ENCODE measurements at places on chromosomes 7 and 10. TPM values are rescaled to one million over a fixed set of nuclear protein-coding genes. Genes with fewer than 3 reads are reported as not detected.

ERVW-1 gene
- not detected for total RNA-seq

POM121L12 gene
- not detected for total RNA-seq

TFR2 gene
- total RNA-seq: 5.1 TPM

TBX20 gene
- 1.2 TPM for total RNA-seq

EPDR1 gene
- total RNA-seq: 10.3 TPM

SFRP5 gene
- total RNA-seq: not detected

PNLIP gene
- total RNA-seq: not detected

BTBD16 gene
- total RNA-seq: 0.98 TPM

C10orf95 gene
- not detected for total RNA-seq

GRCh38 chr10:30215141-30215540 lies 133.9 kb downstream of the MTPAP start:
- no peak for DNase-seq

DNA sequence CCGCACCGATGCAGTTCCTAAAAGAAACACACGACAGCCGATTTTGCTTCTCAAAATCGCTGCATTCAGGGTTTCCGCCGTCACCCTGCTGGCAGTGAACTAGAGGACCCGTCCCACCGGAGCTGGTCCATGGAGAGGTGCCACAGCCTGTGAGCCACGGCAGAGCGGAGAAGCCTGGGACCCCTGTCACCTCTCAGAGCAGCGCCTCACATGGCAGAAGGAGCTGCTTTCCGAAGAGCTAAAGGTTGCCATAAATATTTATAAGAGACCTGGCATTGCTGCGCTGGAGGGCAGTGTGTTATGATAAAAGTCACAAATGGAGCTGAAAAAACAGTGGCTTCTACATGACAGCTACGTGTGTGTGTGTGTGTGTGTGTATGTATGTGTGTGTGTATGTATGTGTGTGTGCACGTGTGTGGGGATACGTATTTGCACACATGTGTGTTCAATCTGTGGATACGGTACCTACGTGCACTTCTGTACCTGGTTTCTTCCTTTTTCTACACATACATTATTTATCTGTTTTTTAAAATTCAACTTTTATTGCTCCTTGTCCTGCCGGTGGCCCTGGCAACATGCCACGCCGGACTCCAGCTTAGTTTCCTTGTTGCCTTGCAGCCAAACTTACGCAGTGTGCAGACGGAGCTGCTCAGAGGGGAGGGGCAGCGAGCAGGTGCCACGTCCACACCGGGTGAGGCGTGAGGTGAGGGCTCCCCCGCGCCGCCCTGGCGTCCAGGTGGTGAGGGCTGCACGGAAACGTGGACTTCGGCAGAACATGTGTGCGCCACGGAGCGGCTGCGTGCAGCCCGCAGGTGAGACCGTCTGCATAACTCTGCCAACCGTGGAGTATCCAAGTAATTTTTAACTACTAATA lies 115.2 kb upstream of the PITRM1 start:
- no peak for DNase-seq

GRCh38 chr10:114259824-114260223 lies 20.8 kb downstream of the VWA2 start:
- DNase-seq: no peak

GRCh38 chr7:91242097-91242844 lies 22.0 kb upstream of the FZD1 start:
- DNase-seq: no peak

DNA sequence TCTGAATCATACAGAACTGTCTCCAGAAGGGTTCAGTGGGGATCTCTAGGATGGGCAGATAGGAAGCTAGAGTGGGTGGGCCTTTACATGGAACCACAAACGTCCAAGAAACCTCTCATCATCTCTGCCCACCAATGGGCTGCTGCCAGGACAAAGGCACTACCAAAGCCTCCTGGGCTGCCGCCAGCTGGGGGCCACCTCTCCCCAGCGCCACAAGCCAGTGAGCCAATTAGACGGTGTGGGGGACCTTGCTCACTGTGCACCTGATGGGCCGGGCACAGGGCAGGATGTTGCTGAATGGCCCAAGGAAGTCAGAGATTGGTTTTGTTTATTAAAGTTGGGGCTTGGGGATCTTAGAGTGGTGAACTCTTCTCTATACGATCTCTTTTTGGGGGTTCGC lies 242.1 kb downstream of the MGMT start:
- no peak for DNase-seq

GRCh38 chr10:100502926-100503494 lies 16.7 kb downstream of the SEC31B start:
- DNase-seq: no peak

- no peak for DNase-seq
These were observed 2.0 kb upstream of the NRAP start for GRCh38 chr10:113665806-113666354.

DNA sequence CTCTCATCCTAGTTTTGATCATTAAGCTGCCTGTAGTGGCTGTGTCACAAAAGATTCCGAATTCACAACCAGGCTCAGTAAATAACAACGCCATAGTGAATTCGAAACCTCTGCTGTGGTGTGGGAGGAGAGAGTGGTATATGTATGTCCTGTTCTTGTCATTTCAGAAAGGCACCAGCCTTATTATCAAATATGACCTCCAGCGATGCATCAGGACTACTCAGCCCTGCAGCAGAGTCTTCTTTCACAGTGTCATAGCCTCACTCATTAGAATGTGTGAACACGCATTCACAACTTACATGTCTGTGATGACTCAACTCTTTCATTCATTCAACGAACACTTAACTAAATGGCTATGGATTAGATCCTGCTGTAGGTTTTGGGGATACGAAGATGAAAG lies 15.3 kb downstream of the AOC1 start:
- no peak for DNase-seq

DNA sequence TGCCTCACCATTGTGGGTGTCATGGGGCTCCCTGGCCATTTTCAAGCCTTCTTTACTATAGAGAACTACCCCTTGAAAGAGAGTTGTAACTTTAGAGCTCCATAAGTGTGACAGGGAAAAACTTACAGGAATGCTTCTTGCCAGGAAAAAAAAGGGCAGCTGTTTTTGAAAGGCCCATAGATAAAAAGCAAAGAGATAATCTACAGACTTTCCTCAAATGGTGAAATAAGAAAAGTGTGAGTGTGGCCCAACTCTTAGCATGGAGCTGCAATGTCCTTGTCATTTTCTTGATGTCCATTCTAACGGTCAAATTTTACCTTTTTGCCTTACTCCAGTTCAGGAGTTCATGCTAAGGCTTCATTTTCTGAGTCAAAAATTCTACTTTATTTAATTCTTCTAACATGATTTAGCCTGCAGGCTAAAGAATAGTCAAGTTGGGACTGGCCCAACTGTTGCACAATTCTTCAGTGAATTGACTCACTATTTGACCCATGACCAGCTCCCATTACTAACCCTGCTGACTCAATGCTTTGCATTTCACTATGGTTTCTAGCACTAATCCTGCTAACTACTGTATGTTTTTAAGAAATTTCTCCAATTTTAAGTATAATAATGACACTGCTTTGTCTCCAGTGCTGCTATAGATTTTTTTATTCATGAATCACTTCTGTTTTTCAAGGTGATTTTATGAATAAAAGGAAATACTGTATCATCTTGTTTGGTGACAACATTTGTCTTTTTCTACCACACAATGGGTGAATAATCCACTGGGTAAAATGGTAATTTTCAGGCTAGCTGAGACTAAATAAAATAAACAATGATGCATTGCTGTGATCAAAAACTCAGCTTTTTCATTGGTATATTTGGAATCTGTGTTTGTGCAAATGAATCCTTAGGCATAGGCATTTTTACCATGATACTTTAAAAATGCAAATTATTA lies 41.4 kb upstream of the SGCE start:
- DNase-seq: no peak

- DNase-seq: no peak
These were observed 26.5 kb upstream of the TMEM248 start for GRCh38 chr7:66894463-66895080.

DNA sequence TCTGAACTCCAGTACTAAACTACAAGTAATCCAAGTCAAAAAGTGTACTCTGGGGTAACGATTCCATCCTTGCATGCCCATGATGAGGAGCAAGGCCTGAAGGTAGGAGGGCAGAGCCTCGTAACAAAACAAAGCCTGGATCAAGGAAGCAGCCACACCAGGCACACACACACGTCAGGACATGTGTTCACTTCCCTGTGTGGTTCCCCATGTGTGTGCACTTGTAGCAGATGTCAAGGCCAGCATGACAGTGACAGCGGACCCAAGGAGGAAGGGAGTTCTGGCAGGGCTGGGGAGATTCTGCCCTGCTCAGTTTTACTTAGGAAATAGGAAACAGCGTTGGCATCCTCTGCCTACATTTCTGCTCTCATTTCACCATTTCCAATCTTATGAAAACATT lies 92.8 kb downstream of the ALOX5 start:
- DNase-seq: no peak

DNA sequence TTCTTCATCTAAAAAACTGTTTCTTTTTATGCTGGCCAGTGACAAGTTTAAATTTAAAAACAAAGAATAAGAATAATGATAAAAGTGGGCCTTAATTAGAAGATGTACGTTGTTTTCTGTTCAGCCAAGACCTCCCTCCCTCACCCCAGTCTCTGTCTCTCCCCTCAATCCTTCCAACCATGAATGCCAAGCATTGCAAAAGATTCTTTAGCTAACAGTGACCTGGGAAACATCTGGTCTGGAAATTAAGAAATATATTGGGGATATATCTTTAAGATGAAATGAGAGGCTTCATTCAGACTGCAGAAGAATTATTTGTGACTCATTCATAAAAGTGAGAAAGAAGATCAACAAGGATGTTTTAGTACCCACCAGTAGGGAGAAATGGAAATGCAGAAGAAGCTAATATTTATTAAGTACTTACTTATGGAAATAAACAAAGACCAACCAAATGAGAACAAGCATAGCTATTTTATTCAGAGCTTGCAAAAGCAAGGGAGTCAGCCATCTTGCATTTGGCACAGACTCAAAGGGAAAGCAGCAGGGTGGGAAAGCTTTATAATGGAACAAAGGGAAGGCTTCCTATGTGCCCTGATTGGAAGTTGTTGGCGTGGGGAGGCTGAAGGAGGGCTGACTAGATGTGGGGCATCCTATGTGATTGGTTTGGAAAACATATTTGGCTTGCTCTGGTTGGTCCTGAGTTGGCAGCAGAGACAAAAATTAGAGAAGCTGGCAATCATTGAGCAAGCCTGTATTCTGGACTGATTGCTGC lies 595.4 kb upstream of the GHITM start:
- no peak for DNase-seq

DNA sequence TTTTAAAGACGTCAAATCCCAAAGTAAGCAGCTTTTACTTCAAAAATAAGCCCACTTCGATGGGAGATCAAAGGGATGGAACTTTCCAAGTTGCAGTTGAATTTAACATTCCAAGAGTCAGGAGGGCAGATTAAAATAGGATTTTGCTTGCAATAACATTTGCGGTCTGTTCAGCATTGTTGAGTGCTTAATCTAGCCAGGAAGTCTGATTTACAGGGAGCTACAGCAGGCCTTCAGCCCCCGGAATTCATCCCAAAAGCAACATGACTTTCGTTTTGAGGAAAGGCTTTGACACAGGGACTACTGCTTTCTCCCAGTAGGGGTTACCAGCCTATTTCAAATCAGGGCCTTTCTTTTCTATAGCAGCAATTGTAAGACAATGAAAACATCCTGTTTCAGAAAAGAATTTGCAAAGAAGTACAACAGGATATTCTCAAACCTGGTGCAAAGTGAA lies 279.6 kb upstream of the PITRM1 start:
- DNase-seq: no peak

DNA sequence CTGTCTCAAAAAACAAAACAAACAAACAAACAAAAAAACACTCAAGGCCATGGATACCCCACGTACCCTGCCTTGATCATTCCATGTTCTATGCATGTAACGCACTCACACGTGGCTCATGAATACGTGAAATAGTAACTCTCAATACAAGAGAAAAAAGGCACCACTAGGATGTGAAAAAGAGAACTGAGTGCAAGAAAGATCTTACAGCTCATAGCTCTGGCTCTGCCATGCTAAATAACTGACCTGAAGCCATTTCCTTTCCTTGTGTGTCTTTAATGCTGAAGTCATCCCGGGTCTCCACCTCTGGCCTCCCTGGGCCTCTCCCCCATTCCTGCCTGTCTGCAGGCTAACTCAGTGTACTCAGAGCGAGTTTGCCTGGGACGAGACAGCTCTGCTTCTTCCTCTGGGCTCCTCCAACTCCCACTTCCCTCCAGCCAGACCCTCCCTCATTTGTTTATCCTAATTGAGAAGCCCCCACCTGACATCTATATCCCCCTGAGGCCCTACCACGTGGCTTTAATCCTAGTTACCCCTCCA lies 117.3 kb downstream of the PRPF18 start:
- DNase-seq: no peak

DNA sequence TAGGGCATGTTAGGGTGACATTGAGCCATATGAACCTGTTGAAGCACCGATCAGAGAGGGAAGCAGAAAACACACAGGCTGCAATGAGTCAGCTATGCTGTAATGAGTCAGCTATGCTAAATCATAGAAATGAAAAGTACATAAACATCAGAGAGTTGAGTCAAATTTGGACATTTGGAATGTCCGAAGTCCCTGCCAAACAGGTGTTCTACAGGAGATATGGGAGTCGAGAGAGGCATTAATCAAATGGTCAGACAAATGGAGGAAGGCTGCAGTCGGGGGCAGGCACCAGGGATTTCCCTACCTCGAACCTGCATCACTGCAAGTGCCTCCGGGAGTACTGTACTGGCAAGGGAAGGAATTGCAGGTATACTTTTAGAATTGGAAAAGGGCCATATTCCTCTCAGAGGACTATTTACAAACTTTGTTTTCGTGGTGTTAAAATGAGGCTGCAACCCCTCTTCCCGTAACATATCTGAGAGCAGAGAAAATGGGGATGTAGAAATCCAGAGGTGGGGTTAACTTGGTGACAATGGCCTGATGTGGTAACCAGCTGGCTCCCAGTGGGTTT lies 8.8 kb upstream of the ZC3HAV1 start:
- DNase-seq: no peak

DNA sequence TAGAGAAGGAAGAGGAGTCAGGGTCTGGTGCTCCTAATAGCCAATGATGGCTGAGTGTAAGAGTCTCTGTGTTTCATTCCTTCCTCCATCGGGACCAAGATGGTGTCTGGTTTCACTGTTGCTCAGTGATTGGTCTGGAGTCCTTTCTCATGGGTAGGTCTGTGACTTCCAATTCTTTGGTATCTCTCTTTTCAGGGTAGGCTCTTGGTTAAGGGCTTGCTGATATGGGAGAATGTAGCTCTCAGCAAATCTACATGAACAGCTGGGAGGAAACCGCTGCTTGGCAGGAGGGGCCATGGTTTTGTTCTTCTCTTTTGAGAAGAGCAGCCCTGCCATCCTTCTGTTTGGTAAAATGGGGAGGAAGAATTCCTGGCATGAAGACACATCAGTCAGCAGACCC lies 209.1 kb upstream of the PODXL start:
- no peak for DNase-seq

DNA sequence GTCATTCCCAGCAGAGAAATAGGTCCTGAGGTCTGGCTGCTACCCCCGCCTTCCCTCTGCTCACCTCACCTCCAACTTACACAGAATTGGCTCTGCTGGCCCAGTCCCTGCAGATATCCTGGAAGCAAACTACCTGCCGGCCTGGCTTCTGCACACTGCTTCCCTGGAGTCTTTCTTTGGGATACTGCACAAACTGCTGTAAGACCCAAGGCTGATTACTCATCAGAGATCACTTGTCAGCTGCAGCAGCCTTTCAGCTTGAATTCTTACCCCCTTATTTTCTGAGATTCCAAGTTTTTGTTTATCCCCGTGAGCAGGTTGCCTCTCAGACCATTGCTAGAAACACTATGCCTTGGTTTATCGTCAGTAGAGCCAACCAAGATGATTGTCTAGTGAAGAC lies 426.4 kb downstream of the PHTF2 start:
- no peak for DNase-seq

- DNase-seq: no peak
These were observed 310.6 kb downstream of the HDAC9 start for GRCh38 chr7:18806177-18806576.

Measured in glutamatergic neuron (in vitro differentiated cells).